CD4-positive, alpha-beta T cell treated with Interleukin-15 for 1 hour (primary cell): ENCODE measurements at places on chromosomes 6 and 20.

DNA sequence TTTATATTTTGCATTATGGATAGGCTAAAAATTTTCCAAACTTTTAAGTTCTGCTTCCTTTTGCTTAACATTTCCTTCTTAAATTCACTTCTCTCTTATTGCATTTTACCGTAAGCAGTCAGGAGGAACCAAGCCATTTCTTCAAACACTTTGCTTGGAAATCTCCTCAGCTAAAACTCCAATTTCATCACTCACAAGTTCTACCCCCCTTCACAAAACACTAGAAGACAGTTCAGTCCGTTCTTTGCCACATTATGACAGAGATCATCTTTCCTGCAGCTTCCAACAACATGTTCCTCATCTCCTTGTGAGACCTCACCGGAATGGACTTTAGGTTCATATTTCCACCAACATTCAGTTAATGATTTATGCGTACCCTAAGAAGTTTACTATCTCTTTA lies 79.2 kb upstream of the LY86 start:
- no peak for DNase-seq

GRCh38 chr20:51480507-51481270 lies 61.8 kb downstream of the NFATC2 start:
- DNase-seq: no peak

- DNase-seq: peak; percentile 21
Measured at GRCh38 chr6:15427331-15428070, 181.6 kb downstream of the JARID2 start.

DNA sequence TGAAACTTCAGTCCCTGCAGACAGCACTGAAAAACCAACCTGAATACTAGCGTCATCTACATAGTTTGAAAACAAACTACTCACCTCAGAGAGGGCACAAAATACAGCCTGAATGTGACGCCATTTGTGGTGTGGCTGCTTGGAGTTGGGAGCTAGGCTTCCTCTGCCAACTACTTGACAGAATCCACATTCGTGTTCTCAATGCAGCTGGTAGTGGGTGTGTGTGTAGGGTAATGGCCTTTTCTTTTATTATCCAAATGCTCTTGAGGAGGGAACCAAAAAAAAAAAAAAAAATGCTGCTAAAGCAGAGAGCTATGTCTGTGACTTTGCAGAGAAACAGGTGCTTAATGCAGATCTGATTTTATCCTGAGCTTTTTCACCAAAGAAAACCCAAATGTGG lies 207.8 kb downstream of the OTOR start:
- DNase-seq: no peak

- DNase-seq: no peak
Measured at GRCh38 chr6:15512126-15512525, 150.7 kb downstream of the DTNBP1 start.

DNA sequence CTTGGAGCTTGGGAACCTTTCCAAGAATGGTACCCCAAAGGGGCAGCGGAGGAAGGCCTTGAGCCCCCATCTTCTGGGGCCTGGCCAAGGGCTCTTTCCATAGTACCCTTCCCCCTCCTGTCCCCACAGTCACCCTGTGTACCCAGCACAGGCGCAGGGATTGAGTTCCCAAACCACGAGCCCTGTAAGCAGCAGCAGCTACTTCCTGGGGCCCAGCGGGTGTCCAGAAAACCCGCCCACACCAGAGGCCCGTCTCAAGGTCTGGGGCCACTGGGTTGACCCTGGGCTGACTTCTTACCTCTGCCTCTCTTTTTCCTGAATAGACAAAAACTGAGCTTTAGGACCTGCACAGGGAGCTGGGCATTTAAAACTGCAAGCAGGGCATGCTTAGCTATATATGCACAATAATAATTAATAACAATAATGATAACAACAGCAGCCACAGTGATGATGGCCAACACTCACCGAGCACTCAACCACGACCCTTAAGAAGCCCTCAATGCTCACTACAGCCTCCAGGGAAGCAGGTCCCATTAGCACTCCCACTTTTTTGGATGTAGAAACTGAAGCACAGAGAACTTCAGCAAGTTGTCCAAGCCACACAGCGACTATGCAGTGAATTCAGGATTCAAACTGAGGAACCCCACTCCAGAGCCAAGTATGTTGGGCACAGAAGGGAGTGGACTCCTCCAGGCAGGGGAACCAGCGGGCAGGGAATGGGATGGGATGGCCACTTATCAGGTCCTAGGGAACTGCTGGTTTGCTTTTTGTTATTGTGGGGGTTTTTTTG lies 14.5 kb downstream of the NOL4L start:
- no peak for DNase-seq

GRCh38 chr6:33744001-33744848 lies 2.5 kb downstream of the IP6K3 start:
- DNase-seq: peak; percentile 61

- DNase-seq: no peak
Measured at GRCh38 chr6:25958700-25959162, 3.9 kb upstream of the TRIM38 start.

GRCh38 chr6:40891686-40892085 lies 147.3 kb downstream of the UNC5CL start:
- DNase-seq: no peak

DNA sequence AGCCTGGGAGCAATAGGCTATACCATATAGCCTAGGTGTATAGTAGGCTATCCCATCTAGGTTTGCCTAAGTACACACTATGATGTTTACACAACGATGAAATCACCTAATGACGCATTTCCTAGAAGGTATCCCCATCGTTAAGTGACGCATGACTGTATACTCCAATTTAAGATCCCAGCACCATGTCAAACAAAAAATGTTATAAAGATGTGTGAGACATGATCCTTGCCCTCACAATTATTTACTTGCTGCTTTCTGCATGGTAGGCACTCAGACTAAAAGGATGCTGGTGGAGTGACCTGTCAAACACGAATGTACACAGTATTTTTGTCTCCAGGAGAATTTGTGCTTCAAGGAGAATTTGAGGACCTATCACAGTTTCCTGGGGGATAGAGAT lies 32.3 kb downstream of the SNAP25 start:
- DNase-seq: no peak

- DNase-seq: no peak
Measured at GRCh38 chr6:84774157-84774984, 10.0 kb upstream of the TBX18 start.

DNA sequence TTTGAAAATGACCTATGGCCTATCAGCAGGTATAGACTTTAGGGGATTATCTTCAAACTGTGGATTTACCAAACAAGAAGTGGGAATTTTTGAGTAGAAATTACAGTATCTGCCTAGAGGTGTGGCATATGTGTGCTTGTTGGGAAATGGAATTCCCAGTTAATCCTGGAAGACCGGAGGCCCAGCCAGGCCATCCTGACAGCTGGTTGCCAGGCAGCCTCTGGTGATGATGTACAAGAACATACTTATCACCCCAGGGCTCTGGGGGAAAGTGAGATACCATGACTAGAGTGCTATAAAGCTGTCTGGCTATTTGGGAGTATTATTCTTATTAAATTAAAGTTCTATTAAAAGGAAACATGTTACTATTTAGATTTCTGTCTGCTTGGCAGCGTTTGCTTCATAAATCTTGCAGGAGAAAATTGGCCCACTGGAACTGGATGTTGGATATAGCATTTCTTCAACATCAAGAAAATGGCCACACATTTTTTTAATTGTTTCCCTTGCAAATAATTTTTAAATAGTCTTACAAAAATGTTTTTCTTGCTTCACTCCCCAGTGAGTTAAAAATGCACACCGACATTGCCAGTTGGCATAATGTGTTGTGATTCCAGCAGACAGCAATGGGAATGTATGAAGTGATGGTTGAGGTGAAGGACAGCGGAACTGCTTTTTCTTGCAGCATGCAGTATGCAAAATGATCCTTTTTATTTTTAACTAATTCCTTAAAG lies 187.8 kb downstream of the MYLK4 start:
- no peak for DNase-seq

GRCh38 chr20:44056010-44056698 lies 130.8 kb downstream of the JPH2 start:
- peak; percentile 73 for DNase-seq

DNA sequence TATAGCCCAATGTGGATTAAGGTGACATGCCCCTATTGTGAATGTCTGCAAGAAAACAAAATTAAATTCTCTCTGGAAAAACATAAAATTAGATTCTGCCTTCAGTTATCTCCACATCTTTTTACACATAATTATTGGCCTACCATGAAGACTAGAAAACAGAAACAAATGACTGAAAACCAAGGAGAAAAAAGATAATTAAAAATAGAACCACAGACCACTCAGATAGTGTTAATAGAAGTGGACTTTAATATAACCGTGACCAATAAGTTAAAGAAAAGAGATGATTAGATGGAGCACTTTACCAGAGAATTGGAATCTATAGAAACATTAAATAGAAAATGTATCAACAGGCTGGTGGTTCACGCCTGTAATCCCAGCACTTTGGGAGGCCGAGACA lies 445.7 kb downstream of the EPM2A start:
- no peak for DNase-seq

- DNase-seq: no peak
Measured at GRCh38 chr20:21064924-21065323, 41.2 kb downstream of the LINC00237 start.
